ENCODE measurements at places on chromosomes 6 and 20.

GRCh38 chr6:20751293-20751935, 217.2 kb downstream of the CDKAL1 start:
- DNase-seq, result no peak

- no peak for DNase-seq
These were observed 68.4 kb upstream of the FABP7 start for GRCh38 chr6:122710908-122711635.

DNA sequence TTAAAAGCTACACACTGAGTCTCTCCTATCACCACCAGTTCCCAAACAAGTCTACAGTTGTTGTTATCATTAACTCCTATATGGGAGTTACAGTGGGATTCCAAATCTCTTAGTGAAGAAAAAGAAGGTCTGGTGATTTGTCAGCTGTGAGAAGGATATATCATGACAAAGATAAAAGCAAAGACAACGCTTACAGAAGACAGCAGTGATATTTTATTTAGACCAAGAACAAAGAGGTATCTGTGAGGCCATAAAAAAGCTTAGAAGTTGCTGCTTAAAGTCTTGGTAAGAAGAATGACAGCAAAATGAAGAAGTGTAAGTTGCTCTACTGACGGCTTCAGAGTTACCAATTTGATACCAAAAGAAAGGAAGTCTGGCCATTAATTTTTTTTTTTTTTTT, 47.2 kb downstream of the CHD6 start:
- no peak for DNase-seq

DNA sequence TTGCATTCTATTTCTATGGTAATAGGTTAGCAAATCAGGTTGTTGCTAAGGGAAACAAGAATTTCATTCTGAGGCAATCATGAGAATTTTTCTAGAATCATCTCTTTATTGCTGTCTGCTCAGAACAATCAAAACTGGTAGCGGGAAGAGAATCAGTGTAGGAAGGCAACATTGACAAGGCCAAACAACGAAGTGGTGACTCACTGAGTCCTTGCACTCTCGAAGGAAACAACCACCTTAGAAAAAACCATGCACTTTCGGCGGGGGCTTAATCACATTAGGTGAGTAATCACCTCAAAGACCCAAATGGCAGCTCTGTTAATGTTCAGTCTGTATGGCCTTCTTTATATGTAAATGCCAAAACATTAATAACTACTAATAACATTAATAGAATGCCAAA, 78.8 kb upstream of the MAP7 start:
- no peak for DNase-seq

DNA sequence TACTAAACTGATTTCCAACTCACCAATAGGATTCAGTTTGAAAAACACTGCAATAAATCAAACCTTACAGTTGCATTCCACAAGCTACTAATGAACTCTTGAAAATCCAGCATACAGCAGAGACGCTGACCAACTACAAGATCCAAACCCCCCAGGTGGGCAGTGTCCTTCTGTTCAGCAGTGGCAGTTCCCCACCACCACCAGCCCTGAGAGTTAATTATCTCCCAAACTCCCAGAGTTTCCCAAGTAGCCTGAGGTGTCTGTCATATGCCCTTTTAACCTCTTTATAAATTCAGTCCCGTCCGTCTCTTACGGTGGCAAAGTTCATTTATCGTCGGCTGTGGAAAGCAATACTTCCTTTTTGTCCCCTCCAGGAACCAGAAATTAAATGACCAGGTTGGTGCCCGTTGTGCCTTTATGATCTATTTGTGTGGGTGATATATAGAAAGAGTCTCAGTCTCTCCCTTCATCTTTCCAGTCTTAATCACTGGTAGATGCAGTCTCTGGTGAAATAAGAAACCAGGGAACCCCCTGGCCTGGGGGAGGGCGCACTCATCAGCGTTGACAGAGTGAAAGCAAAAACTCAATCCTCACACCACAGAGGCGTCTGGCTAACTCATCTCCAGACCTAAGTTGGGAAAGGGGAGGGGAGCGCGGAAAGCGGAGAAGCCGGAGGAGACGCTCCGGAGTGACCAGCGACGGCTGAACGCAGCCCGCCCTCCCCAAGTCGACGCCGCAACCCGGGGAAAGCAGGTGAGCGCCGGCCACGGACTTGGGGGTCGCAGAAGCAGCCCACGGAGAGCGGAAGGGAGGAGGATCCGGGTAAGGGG, 717 bp downstream of the MRPL14 start:
- peak; percentile 14 for DNase-seq

- DNase-seq, result no peak
These were observed 63.7 kb downstream of the GPX5 start for GRCh38 chr6:28589234-28589956.

- no peak for DNase-seq
These were observed 126.6 kb downstream of the MTFR2 start for GRCh38 chr6:136123468-136123867.

DNA sequence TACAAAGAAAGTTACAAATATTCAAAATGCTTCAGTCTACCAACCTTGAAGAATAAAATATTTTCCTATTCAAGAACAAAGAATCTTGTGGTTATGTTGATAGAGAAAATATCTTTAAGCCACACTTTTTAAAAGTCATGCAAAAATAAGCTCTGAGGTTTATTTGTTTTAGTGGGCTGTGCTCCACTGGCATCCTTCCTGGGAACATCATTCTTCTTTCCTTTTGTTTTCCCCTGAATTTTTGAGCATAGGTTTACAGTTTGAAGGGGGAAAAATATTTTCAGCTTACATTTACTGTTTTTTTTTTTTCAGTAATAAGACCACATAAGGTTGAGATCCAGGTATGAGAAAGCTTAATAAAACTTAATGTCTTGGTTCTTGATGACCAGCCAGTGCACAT, 72.0 kb upstream of the BACH2 start:
- DNase-seq, result no peak

DNA sequence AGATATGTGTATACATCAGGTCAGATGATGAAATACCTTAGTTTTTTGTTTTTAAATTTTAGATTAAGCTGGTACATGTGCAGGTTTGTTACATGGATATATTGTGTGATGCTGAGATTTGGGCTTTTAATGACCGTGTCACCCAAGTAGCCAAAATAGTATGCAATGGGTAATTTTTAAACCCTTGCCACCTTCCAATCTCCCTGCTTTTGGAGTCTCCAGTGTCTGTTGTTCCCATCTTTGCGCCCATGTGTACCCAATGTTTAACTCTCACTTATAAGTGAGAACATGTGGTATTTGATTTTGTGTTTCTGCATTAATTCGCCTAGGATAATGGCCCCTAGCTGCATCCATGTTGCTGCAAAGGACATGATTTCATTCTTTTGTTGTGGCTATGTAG, 45.8 kb downstream of the TNFAIP3 start:
- DNase-seq, result no peak

DNA sequence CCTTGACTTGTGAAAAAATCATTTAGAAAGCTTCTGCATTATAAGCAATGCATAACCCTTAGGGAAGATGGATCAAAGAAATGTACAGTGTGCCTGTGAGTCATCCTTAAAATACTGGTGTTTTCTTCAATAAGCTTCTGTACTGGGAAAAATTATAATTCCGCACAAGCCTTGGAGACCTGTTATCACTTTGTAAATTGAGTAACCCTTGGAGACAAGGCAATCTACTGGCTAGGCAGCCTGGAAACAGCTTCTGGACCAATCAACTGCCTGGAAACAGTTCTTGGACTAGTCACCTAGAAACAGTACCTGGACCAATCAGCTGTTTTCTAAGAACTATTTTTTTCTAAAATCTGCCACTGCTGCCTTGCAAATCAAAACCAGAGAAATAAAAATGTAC, 25.8 kb upstream of the RNGTT start:
- no peak for DNase-seq

- DNase-seq, result no peak
These were observed 54.2 kb upstream of the MAP7 start for GRCh38 chr6:136604328-136604825.

DNA sequence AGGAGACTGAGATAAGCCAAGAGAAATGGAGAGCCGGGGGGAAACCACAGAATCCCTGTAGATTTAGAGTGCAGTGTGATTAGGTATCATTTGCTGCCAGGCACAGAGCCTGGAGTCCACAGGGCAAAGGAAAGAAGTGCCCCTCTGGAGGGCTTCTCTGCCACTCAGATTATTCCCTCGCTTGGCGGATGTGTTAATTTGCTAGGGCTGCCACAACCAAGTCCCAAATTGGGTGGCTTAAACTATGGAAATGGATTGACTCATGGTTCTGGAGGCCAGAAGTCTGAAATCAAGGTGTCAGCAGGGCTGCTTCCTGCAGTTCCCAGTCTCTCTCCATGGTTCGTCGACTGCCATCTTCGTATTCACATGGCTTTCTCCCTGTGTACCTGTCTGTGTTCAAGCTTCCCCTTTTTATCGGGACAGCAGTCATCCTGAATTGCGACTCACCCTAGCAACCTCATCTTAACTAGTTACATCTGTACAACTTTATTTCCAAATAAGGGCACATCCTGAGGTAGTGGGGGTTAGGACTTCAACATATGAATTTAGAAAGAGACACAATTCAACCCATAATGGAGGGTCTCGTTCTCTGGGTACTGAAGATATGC, 122.2 kb downstream of the ANKRD60 start:
- DNase-seq, result no peak

- peak; percentile 79 for DNase-seq
These were observed 20.1 kb upstream of the SLC22A1 start for GRCh38 chr6:160101277-160102205.

GRCh38 chr6:146878952-146879340, 280.2 kb downstream of the ADGB start:
- no peak for DNase-seq

GRCh38 chr6:43144879-43145278, 26.2 kb upstream of the SRF start:
- DNase-seq, result no peak

DNA sequence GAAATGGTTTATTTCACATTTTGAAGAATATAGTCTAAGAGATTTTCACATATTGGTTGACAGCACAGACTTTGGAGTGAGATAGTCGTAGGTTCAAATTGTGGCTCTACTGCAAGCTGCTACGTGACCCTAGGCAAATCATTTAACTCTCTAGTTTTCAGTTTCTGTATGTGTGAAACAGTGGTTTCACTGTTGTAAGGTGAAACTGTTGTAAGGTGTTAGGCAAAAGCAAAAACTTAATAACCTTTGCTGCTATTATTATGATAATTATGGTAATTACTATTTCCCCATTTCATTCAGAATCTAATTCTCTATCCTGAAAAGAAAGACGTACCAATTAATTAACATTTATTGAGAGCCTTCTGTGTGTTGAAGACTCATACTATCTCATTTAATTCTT, 144.2 kb downstream of the REV3L start:
- no peak for DNase-seq

DNA sequence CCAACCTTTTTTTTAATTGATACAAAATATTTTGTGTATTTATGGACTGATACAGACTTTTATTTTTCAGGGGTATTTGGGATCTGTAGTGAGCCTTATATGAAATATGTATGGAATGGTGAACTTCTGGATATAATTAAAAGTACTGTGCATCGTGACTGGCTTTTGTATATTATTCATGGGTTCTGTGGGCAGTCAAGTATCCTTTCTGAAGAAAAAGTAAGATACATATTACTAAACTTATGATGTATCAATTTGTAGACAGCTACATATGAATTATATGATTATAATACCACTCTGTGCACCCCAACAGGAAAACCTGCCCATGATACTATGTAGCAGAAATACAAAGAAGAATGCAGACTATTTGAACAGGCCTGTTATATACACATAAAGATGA, 47.2 kb downstream of the FIG4 start:
- DNase-seq, result no peak

DNA sequence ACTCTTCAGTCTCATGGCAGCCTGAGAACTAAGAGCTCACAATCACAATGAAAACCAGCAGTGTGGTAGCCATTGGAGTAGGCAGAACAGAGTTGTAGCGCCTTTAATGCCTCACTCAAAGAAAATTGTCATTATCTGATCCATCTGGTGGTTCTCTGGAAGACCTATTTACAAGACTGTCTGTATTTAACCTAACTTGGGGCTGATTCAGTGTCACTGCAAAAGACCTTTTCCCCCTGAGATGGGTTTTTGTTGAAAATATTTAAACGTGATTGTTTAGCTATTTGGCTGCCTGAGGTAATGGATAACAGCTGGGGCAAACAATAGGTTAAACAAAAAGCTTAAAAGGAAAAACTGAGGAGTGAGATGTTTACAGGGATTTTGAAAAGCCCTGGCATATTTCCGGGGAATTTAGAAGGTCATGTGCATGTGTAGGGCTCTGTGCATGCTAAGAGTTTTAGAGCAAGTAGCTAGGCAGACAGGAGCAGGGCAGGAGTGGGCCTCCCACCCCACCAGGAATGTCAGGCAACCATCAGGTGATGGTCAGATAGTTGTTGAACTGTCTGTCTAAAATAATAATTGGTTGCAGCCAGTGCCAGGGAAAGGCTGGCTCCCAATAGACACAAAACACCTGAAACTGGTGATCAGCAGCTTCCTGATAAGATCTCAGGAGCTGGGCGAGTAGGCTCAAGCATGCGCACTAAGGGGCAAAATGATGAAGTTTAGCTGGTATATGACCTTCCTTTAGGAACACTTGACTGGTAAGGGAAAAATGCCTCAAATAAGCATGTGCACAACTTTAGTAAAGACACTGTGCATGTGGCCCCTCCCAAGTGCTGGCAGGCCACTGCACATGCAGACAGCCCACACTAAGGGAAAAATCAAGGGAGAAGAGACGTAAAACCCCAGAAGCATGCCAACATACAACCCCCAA, 70.8 kb upstream of the AKIRIN2 start:
- no peak for DNase-seq

GRCh38 chr6:58419321-58419720, 1101.9 kb downstream of the PRIM2 start:
- DNase-seq, result no peak

- DNase-seq, result no peak
These were observed 67.5 kb downstream of the MACROD2 start for GRCh38 chr20:14062786-14063185.

- peak; percentile 30 for DNase-seq
These were observed 115.0 kb downstream of the OGFRL1 start for GRCh38 chr6:71403422-71404134.

DNA sequence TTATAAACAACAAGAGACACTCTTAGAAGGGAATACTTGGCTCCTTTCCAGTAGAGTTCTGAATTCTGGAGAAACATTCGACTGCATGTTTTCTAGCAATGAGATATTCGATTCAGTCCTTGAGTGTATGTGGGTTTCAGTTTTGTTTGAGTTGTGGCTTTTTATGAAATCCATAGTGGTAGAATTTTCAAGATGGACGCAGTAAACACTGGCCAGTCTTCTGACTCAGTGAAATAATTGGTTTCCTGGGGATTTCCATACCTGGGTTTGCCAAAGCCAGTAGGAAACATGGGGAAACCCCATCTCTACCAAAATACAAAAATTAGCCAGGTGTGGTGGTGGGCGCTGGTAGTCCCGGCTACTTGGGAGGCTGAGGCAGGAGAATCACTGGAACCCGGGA, 273.5 kb upstream of the PLCB4 start:
- DNase-seq, result no peak

- DNase-seq, result no peak
These were observed 115.8 kb upstream of the SPTLC3 start for GRCh38 chr20:12893019-12893418.

GRCh38 chr6:155248008-155249001, 15.5 kb upstream of the CLDN20 start:
- no peak for DNase-seq

- no peak for DNase-seq
These were observed 11.6 kb upstream of the ASCC3 start for GRCh38 chr6:100892693-100893092.

GRCh38 chr6:29451471-29452193, 5.2 kb downstream of the OR11A1 start:
- no peak for DNase-seq
